ENCODE measurements at places on chromosomes 4 and X.

DNA sequence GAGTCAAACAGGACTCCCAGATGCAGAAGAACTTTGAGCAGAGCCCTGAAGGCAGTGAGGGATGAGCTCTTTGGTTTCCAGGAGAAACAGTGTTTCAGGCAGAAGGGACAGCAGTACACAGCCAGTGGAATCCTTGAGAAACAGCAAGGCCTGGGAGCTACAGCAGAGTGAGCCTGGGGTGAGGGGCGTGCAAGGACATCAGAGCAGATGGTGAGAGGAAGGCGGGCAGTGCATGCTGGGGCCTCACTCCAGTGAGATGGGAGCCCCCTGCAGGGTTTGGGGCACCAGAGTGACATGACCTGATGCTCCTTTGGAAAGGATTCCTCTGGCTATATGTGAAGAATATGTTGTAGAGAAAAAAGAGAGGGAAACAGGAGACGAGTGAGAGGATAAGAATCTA lies 98.1 kb upstream of the EGFL6 start:
- DNase-seq: no peak

GRCh38 chrX:47169273-47169672 lies 24.3 kb downstream of the RBM10 start:
- no peak for DNase-seq

- DNase-seq: no peak
Observed at GRCh38 chr4:98663226-98664006, 5.0 kb upstream of the TSPAN5 start.

DNA sequence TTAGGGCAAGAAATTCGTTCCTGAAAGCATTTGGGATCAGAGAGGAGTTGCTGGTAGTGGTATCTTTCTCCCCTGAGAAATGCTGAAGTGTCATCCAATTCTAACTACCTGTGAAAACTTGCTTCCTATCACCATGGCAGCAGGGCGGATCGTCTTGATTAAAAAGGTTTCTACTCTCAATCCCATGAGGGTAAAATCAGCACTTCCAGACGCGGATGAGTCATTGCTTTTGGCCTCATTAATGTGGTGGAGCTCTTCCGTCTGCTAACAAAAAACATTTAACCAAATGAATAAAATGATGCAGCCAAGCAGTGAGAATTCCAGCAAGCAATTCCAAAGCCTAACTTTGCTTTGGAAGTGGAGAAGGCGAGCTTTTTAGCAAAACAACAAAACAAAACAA lies 325.6 kb downstream of the CAMK2D start:
- peak; percentile 56 for DNase-seq

DNA sequence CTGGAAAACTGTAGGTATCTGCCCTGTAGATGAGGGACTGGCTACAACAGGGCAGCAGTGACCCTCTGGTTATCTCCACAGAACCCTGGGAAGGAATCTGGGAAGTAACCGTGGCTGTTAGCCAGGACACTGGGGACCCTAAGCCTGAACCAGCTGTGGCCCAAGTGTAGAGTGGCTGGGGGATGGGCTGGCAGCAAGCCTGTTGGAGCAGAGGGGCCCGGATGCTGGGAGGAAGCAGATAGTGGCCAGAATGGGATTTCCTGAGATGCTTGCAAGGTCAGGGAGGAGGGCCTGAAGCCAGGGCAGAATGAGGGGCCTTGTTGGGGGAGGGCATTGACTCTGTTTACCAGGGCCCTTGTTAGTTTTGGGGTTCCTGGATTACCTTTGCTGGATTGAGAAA lies 161.0 kb upstream of the EOLA2 start:
- no peak for DNase-seq

DNA sequence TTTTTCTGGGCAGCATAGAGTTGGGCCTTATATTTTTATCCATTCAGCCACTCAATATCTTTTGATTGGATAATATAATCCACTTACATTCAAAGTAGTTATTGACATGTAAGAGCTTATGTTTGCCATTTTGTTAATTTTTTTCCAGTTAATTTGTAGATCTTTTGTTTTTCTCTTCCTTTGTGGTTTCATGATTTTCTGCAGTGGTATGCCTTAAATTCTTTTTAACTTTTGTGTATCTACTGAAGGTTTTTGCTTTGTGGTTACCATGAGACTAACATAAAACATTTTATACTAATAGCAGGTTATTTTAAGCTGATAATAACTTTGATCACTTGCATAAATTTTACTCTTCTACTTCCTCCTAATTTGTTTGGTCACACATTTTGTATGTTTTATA lies 140.8 kb upstream of the GATB start:
- no peak for DNase-seq

DNA sequence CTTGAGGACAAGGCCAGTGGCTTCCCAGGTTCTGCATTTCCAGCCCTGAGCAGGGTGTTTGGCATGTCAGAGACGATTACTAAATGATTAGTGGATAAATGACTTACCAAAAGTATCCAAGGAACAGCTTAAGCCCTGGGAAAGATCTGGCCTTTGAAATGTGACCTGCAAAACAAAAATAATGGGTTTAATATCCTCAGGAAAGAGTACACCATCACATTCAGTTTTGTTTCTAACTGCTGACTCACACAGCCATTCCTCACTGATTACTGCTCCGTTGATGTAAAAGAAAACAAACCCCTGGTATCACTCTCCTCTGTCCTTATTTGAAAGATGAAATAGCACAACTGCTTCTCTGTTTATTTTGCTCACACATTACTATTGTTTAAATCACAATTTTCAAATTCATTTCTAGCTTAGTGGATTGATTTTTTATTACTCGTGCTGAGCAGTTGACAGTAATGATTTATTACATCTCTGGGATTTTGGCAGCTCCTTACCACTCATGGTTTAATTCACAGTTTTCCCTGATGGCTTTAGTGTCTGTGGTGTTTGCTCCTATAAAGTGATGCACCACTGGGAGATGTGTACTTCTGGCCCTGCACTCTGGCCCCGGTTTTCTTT lies 117.0 kb downstream of the CBLL2 start:
- no peak for DNase-seq

DNA sequence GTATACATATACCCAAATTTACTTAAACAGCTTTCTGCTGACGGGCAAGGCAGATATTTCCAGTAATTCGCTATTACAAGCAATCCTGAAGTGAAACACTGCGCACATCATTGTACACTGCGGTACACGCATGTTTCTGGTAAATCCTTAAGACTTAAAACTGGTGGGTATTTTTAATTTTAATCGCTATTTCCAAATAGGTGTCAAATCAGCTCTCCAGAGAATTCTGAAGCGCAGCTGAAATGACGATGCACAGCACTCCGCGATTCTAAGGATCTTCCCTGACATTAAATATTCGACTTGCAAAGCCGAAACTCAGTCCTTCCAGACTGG lies 361 bp downstream of the TMEM128 start:
- no peak for DNase-seq

DNA sequence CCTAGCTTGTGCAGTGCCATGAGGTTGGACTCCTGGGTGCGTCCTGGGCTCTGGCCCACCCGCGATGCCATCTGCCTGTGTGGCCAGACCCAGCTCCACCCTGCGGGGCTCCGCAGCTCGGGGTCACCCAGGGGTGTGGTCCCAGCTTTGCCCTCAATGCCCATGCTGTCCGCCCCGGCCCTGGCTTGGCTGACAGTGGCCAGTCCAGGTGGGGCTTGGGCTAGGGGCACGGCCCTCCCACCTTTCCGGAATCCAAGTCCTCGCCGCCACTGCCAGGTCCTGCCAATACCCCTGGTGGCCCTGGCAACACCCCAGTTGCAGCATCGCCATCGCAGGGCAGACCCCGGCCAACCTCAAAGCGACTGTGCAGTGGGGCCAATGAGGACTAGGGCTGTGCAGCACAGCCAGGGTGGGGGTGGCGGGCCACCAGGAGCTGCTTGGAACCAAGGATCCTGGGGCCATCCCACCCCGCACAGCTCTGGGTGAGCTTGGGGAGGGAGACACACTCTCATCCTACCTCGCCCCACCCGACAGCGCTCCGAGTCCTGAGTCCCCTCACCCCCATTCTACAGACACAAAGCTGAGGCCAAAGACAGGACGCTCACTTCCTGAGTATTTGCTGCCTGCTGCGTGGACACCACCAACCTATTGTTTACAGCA lies 80.9 kb downstream of the ZNF718 start:
- no peak for DNase-seq

DNA sequence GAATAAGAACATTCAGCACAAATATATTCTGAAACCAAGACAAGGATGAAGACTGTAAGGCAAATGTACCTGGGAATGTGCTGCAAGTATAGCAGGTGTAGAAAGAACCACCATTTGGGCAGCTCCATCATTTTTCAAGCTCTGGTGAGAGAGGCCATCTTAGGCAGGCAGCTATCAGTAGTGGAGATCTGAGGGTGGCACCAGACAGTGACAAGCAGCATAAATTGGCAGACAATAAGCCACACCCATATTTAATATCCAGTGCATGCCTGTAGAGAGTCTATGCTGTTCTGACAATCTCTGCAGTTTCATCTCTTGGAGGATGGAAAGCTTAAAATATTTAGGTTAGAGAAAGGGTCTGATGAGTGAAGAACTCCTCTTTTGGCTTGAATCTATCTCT lies 22.5 kb downstream of the CCNG2 start:
- no peak for DNase-seq

DNA sequence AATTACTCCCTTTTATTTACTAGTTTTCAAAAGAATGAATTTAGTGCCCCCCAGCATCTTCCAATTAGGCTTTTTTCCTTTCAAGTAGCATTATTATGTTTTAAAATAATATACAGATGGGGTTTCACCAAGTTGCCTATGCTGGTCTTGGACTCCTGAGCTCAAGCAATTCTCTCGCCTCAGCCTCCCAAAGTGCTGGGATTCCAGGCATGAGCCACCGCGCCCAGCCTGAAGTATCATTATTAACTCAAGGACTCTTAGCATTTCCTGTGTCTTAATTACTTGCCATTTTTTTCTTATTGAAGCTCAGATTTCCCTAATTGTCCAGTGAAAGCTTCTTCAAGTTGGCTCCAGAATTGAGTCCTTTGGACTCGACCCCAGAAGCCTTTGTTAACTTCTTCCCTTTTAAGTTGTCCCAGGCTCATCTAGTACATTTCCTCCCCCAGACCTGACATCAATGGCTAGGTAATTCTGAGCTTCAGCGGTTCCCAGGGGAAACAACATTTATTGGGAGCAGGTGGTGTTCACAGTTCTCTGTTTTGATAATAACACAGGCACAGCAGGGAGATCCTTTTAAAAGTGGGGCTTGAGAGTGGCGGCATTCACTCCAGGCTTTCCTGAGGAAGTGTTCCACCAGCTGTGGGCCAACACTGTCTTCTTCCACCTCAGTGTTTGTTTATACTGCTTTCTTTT lies 10.0 kb downstream of the SAT1 start:
- no peak for DNase-seq

GRCh38 chr4:169241464-169241863 lies 29.3 kb downstream of the SH3RF1 start:
- no peak for DNase-seq

DNA sequence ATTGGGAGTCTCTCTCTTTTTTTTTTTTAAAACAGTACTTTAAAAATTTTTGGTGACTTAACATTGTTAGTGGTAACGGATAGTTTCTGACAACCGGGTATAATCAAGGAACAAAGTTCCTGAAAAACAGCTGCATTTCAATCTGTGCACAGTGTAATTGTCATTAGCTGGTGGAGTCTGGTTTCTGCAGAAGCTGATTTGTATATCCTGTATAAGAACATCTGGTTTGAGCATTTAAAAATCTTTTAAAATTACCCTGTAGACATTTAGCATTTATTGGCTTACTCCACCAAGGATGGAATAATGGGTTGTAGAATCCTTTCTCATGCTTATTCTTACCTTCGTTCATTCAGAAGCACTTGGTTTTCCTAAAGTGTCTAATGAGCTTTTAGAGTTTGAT lies 11.2 kb downstream of the JADE1 start:
- DNase-seq: no peak

DNA sequence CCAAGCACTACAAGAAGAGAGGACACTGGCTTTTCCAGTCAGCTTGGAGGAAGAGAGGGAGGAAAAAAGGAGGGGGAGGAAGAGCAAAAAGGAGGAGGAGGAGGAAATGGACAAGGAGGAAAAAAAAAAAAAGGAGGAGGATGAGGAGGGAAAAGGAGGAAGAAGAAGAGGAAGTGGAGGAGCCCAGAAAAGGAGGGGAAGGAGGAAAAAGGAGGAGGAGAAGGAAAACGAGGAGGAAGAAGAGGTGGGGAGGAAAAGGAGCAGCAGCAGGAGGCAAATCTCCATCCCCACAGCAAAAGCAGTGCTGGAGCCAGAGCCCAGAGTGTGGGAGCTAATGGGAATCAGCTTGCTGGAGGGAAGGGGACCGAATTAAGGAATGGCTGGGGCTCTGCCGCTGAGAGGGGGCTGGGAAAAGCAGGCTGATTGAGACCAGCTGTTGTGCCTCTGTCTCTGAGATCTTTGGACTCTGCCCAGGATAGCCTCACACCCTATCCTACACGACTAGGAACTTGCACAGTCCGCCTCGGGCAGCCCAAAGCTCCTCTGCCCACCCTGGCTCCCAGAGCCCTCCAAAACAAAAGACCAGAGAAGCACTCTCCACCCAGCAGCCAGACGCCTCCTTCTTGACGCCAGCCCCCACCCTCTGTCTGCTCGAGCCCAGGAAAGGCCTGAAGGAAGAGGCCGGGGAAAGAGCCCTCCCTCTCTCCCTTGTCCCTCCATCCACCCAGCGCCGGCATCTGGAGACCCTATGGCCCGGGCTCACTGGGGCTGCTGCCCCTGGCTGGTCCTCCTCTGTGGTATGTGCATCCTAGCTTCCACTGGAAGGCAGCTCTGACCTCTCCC lies at the start of gene XPNPEP2:
TSS of gene XPNPEP2 (plus strand) at position 514 of the 843 bp plus-strand sequence. CDS start at position 749, 235 bp downstream.
- peak; percentile 80 for DNase-seq

- peak; percentile 44 for DNase-seq
Observed at GRCh38 chrX:116317409-116317808, 119.0 kb upstream of the SLC6A14 start.

DNA sequence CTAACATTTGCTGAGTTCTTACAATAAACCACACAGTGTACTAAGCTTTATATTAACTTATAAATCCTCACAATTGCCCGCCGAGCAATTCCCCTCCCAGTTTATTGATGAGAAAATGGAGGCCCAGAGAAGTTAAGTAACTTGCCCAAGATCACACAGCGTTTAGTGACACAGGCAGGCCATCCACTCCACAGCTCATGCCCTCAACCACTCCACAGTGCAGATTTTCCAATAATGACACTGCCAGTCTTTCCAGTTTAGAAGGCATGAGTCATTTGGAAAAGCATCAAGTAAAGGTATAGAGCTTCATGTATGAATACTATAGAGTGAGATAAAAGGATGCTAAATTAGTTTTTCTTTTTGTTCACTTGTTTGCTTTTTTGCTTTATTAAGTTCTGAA lies 208.5 kb downstream of the CAMK2D start:
- no peak for DNase-seq

GRCh38 chrX:94435799-94436198 lies 761.8 kb downstream of the FAM133A start:
- no peak for DNase-seq
